ENCODE measurements at places on chromosomes 4 and X.
A peak's percentile ranks its signal among the peaks of the same experiment; 100 is the strongest.

- DNase-seq: no peak
These were observed 140.7 kb downstream of the TMEM164 start for GRCh38 chrX:110143454-110144210.

GRCh38 chr4:185550933-185551332, 15.6 kb upstream of the PDLIM3 start:
- DNase-seq: no peak

GRCh38 chrX:9698576-9698975, 67.1 kb downstream of the GPR143 start:
- no peak for DNase-seq

DNA sequence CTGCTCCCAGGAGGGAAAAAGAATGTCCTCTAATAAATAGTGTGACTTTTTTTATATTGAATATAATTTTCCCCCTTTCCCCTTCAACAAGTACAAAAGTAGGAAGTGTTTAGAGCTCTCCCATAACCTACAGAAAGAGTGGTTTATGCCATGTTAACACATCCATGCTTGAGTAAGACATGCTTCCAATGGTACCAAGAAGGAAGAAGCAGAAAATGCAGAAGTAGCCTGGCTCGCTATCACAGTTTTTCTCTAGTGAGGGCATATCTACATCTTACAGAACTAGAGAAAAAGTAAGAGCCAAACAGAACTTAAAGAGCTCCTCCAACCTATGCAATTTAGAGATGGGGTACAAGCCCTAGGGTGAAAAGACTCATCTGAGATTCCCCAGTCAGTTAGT, 82.5 kb downstream of the ARHGEF9 start:
- DNase-seq: no peak

DNA sequence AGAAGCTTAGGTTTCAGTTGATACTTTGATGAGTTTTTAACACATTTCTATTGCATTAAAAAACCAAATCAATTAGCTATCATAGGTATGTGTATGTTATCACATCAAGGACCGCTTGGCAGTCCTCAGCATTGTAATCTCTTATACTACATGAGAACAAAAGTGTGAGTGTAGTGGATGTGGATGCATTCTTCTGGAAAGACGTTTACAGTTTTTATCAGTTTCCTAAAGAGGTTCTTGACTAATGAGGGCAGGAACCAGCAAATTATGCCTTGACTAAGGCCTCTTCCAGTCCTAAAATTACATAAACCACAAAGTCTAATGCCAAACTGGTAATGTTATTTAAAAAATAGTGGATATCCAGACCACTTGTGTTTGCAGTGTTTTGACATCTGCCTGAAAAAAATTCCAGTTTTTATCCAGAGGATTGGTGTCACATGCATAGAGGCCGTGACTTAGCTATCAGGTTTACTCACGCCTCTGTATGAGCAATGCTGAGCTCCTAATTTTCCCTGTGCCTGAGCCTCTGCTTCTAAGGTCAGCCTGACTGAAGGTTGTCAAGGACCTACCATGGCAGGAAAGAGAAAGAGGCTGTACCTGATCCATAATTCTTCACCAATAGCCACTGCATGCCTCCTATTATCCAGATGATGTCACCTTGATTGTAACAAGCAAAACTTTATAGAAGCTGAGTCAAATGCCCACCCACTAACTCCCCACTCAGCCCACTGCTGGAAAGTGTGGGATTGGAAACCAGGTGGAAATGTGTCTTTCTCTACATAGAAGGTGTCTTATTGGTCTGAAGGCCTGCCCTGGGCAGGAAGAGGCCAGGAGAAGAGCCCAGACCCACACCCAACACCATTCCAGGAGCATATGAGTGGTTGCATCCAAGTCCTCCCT, 68.7 kb downstream of the ENPP6 start:
- peak; percentile 67 for DNase-seq
